ENCODE measurements at places on chromosomes 7 and 10.

DNA sequence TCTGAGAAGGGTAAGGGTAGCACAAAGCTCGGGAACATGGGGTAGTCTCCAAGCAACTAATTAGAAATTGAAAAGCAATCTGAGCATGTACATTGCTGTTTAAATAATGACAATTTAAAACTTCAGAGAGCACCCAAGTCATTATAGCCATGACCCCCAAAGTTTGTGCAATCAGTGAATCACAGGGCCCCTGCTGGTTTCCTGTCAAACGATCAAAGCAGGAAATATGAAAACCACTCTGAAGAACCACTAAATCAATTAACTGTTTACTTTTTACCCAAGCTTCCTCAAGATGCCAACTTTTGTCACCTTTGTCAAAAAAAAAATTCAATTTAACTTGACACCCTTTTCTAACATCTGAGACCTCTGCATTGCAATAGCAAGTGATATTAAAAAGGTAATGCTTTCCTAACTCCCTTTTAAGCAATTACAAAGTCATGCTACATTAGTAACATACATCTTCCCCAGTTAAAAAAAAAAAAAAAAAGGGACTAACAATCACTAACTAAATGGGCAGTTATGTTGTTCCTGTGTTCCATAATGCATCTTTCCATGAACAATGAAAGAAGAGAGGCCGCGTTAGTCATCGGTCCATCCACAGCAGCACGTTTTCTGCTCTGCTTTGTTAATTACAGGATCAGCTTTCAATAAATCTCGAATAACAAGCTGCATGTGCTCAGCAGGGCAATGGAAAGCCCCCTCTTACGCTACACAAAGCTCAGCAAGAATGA is 80.6 kb downstream of the ETV1 start:
- no peak for DNase-seq

DNA sequence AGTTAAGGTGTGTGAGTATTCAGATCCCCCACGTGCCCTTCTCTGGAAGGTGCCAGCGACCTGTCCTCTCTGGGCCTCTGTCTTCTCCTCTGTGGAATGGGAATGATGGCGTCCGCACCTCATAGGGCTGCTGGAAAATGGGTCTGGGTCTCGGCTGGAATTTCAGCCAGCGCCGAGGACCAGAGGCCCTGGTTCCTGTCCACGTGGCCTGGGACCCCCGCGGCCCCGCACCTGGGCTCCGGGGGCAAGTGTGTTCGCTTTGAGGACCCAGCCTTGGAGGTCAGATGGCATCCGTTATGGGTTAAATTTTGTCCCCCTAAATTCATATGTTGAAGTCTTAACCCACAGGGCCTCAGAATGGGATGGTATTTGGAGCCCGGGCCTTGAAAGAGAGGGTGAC is 32.6 kb upstream of the PSMG3 start:
- no peak for DNase-seq

DNA sequence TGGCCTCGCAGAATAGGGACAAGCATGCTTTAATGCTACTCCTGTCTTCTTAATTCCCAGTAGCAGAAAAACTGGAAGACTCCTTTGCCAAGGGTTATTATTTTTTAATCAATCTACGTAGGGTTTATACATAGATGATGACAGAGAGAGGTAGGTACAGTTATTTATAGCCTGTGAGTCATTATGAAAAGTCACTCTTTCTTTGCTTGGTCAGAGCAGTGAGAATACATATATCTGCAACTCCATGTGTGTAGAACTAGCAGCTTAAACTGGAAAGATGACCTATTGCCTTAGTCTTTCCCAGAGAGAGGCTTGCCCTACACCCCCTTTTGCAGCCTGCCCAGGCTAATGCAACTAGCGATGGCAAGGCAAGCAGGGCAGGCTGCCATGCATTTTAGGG is 1050.6 kb downstream of the NRG3 start:
- DNase-seq: no peak

- DNase-seq: peak; percentile 26
These were observed 593.4 kb upstream of the GHITM start for GRCh38 chr10:83545901-83546391.

- no peak for DNase-seq
These were observed 148.4 kb upstream of the HDAC9 start for GRCh38 chr7:18347170-18347569.

- peak; percentile 78 for DNase-seq
These were observed 17.7 kb downstream of the ADAM8 start for GRCh38 chr10:133258818-133259601.

- no peak for DNase-seq
These were observed 47.5 kb downstream of the USP6NL start for GRCh38 chr10:11563936-11564335.

- no peak for DNase-seq
These were observed 28.1 kb downstream of the OAT start for GRCh38 chr10:124390471-124391187.

- no peak for DNase-seq
These were observed 103.1 kb downstream of the HOXA1 start for GRCh38 chr7:26992670-26993069.

DNA sequence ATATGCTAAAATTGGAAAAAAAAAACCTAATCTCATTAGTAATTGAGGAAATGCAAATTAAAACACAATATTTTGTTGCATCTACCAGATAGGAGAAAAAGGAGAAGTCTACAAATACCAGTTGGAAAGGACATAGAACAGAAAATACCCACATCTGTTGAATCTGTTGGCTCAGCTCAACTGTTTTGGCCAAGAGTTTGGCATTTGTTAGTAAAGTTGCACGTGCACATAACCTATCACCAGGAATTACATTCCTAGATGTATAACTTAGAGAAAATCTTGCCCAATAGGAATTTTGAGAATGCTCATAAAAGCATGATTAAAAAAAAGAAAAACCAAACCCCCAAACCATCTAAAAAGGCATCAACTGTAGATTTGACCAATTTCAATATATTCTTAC is 282.1 kb upstream of the BMPER start:
- DNase-seq: no peak

DNA sequence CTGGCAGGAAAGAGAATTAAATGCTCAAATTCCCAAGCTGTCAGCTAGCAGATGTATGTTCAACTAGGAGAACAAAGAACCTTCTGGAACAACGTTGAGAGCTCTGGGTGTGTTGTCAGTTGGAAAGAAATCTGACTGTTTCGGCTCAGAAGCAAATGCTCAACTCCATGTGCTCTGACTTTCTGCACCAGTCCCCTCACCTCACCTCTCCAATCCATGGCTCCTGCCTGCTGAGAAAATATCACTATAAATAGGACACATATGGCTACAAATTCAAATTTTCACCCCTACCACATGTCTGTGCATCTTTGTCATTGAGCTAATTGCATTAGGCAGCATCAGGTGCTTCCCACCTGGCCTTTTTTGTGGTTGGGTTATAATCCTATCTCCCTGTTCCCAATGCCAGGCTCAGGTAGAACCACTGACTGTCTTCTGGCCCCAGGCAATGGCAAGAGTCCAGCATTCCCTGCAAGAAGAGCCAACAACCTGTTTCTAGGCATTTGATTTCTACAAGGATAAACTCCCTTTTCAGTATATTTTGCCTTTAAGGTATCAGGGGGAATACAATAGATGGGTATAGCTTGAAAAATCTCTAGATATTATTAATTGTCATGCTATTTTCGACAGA is 142.6 kb upstream of the LSM8 start:
- no peak for DNase-seq

DNA sequence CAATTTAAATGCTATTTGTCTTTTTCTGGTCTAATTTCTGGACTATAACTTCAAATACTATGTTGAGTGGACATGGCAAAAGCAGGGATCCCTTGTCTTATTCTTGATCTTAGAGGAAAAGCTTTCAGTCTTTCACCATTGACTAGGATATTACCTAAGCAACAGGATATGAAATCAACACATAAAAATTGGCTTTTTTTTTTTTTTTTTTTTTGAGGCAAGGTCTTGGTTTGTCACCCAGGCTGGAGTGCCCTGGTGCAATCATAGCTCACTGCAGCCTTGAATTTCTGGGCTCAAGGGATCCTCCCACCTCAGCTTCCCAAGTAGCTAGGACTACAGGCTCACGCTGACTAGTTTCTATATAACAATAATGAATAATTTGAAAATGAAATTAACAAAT is 90.8 kb downstream of the JMJD1C start:
- no peak for DNase-seq

GRCh38 chr10:60098677-60099601 is 192.6 kb upstream of the CCDC6 start:
- no peak for DNase-seq

- no peak for DNase-seq
These were observed 457.5 kb downstream of the KCNMA1 start for GRCh38 chr10:77180104-77180503.

GRCh38 chr7:124246262-124246863 is 213.5 kb upstream of the TMEM229A start:
- DNase-seq: no peak

DNA sequence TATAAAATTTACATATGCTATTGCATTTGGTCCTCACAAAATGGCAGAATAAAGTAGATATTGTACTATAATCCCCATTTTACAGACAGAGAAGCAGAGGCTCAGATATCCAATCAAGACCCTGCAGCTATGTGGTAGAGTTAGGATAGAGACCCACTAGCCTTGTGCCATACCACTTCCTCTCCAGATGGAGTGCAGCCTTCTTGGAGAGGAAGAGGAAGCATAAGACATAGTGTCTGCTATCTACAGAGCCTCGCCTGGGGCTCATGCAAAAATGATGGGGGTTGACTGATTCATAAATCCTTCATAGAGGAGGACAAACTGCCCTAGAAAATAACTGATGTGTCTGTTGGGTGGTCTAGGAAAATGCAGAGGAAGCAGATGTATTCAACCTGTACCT is 447.3 kb downstream of the KCNMA1 start:
- DNase-seq: no peak

DNA sequence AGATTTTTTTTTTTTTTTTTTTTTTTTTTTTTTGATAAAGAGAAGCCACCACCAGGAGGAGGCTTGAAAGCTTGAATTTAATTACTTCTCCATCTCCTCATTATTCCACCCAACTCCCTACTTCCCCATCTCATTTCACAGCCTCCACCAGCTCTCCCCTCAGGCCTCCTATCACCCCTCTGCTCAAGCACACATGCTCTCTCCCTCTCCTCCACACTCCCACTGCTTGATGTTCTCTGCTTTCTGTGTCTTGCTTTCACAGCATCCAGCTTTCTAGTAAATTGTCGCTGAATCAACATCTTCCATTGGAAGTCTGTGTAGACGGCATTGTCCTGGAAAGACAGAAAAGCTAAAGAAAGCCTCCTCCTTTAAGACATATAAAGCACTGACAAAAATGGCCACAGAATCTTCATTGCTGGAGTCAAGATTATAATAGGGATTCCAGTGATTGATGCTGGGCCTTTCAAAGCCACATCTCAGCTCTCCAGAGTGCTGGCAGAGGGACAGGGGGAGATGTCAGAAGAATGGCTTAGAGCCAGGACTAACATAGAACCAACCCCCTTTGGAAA is 58.3 kb downstream of the DOCK4 start:
- no peak for DNase-seq

DNA sequence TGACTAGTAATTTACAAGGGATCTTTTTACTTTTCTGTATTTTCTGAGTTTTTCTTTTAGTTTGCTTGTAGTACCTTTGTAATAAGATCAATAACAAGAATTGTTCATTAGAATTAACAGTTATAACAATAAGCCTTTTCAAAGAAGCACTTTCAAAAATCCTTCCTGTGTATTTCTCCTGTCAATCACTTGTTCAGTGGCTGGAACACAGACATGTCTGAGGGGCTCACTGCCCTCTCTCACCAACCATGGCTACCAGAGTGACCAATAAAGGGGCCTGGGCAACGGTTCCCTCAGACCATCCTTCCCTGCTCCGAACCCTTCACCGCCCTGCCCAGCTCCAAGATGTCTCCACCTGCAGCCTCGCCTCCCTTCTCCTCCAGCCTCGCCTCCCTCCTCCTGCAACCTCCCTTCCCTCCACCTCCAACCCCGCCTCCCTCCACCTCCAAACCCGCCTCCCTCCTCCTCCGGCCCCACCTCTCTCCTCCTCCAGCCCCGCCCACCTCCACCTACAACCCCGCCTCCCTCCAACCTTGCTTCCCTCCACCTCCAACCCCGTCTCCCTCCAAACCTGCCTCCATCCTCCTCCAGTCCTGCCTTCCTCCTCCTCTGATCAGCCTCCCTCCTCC is 353.4 kb downstream of the TNS3 start:
- DNase-seq: no peak

- no peak for DNase-seq
These were observed 724.6 kb upstream of the NRP1 start for GRCh38 chr10:34058845-34059614.

DNA sequence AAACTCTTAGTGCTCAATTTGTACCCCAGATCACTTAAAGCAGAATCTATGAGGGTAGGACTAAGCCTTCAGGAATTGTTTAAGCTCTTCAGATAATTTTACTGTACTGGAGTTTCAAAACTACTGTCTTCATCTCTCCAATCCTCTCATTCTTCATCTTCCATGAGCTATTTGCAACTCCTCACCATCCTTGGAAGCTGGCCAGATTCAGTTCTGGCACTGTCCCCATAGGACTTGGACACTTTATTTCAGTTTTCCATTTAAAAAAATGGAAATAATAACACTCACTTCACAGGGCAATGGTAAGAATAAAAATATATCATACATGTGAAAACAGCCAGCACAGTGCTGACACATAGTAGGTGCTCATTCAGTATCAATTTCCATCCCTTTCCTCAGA is 74.6 kb downstream of the PPP1R17 start:
- DNase-seq: no peak

- DNase-seq: no peak
These were observed 32.9 kb downstream of the GPER1 start for GRCh38 chr7:1120791-1121190.

- DNase-seq: peak; percentile 15
These were observed 615 bp downstream of the THAP5 start for GRCh38 chr7:108568801-108569380.

GRCh38 chr7:154504918-154505317 is 452.7 kb downstream of the DPP6 start:
- DNase-seq: no peak

GRCh38 chr7:157224627-157225026 is 85.9 kb downstream of the UBE3C start:
- DNase-seq: no peak

DNA sequence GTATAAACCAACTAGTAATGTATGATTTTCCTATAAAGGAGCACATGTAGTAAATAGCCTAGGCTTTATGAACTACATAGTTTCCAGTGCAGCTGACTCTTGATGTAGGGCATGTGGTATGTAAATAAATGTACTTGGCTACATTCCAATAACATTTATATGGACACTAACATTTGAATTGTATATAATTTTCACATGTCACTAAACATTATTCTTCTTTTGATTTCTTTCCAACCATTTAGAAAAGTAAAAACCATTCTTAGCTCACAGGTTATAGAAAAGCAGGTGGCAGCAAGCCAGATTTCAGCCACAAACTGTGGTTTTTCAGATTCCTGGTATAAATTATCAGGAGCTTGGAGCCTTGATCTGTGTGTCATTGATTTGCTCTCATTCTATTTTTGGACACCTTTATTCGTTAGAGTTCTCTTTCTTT is 1182.0 kb downstream of the CNTNAP2 start:
- DNase-seq: no peak

- DNase-seq: no peak
These were observed 166.2 kb upstream of the INHBA start for GRCh38 chr7:41869091-41869490.
